Posterior vena cava (tissue), 2 donors: ENCODE measurements at places on chromosomes 3 and 15. TPM values are rescaled to one million over a fixed set of nuclear protein-coding genes. Genes with fewer than 3 reads are reported as not detected.

The CELSR3 gene
- 0.67 TPM for total RNA-seq

GRCh38 chr15:39433376-39433775 lies 147.5 kb upstream of the THBS1 start:
- DNase-seq, result no peak

The PCLAF gene
- total RNA-seq, result 0.88 TPM

GRCh38 chr3:123774474-123774873 lies 109.7 kb downstream of the MYLK start:
- DNase-seq, result no peak

The ITIH4 gene
- 28.8 TPM for total RNA-seq

The KIF7 gene
- total RNA-seq, result 13.0 TPM

The ADAMTSL3 gene
- total RNA-seq, result 17.4 TPM

GRCh38 chr3:186217820-186218164 lies 108.9 kb upstream of the ETV5 start:
- no peak for DNase-seq

DNA sequence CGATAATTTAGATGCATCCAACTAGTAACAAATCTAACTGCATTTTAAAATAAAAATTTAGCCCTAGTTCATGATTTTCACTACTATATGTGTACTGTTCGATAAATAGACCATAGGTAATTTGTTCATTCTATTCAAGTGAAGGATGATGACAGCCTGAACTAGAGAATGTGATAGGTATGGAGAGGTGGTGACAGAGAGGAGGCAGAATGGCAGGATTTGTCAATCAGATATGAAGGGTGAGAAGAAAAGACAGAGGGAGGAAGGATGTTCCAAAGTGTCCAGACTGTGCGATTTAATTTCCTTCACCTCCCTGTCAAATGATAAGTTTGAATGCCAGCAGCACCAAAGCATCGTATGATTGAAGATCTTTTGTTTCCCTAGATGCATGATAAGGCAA lies 31.6 kb downstream of the BCL2A1 start:
- DNase-seq, result no peak

DNA sequence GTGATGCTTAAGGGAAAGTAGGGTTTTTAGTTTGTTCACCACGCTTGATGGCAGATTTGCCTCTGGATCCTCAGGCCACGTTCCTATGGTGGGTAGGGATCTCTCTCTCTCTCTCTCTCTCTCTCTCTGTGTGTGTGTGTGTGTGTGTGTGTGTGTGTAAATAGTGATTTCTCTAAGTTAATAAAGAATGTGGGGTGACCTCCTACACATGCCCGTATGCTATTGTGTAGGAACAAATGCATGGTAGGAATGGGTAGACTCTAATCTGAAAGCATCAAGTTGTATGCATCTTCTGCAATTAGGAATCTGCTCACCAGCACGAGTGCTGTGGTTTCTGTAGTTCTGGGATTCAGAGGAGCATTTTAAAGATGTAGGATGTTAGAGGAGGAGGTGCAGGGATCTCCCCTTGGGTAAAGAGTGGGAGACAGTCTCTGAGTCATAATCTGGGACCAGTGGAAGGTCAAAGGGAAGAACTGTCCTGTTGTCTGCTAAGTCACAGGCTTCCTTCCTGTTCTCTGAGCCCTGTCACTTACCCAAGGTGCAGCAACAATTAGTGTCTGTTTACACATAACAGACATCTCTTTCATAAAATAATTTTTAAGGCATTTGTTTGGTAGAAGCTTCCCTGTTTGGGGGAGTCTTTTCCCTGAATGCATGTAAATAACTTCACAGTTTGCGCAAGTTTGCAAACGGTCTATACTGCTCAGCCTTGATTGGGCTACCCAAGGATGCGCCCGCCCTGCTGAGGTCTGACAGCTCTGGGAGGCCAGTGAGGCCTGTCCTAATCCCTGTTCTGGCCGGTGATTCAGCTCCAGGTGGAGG lies 139.8 kb downstream of the IGF1R start:
- DNase-seq, result no peak

DNA sequence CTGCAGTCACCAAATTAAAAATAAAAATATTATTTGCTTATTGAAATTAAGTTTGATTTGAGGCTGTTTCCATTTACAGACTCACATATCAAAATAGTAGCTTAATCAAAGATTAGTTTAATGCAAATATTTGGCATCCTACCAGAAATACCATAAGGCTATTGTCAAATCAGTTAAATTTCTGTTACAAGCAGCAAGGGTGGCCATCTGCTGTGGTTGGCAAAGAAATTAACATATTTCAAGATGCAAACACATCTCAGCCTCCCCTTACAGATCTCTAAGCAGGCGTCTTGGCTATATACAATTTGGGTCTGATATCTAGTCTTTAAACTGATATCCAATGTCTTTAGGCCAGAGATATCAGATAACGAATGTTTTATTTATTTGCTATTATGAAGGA lies 83.2 kb upstream of the NEDD4 start:
- DNase-seq, result no peak

GRCh38 chr15:60135961-60136360 lies 131.8 kb downstream of the FOXB1 start:
- DNase-seq, result no peak

The SV2B gene
- total RNA-seq, result 2.9 TPM

GRCh38 chr3:54965746-54966145 lies 37.9 kb upstream of the LRTM1 start:
- no peak for DNase-seq

GRCh38 chr15:76839173-76839572 lies 66.0 kb downstream of the SCAPER start:
- no peak for DNase-seq

- DNase-seq, result no peak
Measured at GRCh38 chr15:48966595-48967301, 3.0 kb upstream of the SHC4 start.

- peak; percentile 81 for DNase-seq
Measured at GRCh38 chr3:52221563-52222318, 3.7 kb downstream of the TLR9 start.

DNA sequence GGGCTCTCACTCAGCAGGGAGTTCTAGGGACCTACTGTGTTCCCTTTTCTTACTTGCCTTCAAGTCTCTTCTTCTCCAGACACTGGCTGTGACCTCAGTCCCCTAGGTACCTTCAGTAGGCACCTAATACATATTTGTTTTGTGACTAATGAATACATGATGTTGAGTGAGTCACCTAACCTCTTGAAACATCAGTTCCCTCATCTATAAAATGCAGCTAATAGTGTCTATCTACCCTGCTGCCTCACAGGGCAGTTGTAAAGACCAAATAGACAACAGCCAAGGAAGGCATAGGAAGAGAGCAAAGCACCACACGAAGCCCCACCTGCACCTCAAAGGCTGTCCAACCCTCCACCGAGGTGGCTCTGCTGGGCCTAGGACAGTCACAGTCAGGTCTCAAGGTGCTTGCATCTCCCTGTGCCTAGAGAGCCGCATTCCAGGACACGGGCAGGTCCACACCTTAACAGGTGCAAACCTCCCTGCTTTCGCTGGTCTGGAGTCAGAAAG lies 29.1 kb downstream of the DAPK2 start:
- no peak for DNase-seq

The BTLA gene
- 0.14 TPM for total RNA-seq

DNA sequence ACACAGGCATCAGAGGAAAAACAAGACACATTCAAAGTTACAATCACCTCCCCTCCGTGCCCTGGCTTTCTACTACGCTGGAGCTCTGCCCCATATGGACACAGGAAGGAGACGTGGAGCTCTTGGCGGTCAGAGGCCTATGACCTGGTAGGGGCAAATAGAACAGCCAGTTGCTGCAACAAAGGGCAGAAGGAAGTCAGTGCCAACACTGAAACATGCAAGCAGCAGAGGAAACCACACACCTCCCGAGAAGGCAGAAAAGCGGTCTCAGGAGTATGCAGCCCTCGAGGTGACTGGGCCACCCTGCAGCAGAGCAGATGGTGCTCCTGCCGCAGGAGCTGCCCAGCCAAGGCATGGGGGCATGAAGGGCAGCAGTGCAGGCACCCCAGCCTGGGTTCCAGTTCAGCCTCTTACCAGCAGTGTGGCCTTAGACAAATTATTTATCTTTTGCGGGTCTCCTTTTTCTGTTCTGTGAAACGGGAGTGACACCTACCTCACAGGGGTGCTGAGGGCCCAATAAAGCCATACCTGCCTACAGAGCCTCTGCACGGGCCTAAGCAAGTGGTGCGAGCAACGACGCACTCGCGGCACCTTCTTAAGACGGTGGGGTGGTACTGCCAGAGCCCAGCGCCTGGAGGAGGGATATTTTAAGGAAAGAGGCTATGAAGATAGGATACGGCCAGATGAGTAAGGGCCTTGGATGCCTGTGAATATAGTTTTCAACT lies 8.6 kb downstream of the ZXDC start:
- peak; percentile 58 for DNase-seq

DNA sequence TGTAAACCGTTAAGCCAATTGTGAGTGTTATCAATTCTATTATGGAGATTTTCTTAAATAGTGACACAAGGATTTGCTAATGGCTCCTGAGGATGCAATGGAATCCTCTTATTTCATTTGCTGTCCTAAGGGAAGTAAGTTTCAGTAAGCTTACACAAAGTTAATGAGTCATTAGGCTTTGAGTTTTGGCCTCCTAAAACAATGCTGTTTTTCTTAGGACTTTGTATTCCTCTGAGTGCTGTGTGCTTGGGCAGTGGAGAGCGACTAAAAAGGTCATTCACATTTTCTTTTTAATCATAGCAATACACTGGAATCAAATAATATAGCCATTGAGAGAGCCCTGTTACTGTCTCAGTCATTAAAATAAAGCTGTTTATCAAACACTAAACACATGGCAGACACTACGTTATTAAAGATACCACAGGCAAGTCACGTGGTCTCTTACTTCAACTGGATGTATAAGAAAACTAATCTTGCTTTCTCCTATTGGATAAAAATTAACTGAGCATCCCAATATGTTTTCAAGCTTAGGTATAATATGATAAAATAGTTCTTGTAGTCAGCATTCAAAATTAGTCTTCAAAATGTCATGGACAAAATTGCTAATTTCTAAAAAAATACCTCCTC lies 290.8 kb downstream of the NLGN1 start:
- no peak for DNase-seq

The DNAH12 gene
- 0.19 TPM for total RNA-seq

DNA sequence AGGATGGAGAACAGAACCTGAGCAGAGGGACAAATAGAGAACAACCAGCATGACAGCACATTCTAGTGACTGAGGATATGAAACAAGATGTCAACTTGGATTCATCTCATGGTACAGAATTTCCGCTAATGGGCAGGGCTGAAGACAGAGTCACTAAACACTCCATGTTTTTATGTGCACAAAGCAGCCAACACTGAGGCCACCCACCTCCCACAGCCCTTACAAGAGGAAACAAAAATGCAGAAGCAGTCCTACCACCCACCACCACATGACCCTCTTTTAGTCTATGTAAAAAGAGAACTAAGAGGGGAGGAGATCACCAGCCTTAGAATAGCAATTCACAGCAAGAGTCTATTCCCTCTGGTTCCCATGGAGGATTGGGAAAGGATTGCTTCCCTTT lies 131.4 kb upstream of the UBE2E2 start:
- no peak for DNase-seq

The CYP1A2 gene
- total RNA-seq, result not detected

The FOXL2NB gene
- total RNA-seq, result not detected

DNA sequence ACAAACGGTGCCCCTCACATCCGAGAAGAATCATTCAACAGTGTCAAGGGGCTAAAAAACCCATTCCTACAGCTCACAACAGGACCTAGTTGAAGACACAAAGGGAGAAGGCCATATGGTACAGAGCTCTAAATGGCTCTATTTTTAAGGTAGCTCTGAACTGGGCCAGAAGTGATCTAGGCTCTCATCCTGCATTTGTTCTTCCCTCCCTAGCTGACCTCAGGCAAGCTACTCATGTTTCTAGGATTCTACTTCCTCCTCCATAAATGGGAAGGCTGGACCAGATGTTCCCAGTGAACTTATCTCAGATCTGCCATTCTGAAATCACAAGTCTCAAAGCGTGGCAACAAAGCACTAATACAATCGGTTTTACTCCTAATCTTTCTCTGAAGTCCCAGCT lies 62.3 kb downstream of the CPNE4 start:
- DNase-seq, result no peak

DNA sequence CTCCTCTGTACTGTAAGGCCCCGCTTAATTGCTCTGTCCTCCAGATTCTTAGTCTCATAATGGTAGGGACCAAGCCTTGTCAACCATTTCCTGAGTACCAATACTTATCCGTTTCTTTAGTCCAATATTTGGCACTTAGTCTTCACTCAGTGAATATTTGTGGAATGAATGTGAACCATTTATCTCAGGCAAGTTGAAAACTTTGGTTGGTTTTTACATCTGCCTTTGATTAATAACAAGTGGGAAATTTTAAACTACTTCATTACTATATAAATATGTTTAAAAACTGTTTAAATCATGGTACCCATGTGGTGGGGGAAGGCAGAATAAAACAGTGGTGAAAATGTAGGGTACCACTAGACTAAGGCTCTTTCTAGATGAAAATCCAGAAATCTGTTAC lies 15.2 kb downstream of the CA12 start:
- DNase-seq, result no peak

DNA sequence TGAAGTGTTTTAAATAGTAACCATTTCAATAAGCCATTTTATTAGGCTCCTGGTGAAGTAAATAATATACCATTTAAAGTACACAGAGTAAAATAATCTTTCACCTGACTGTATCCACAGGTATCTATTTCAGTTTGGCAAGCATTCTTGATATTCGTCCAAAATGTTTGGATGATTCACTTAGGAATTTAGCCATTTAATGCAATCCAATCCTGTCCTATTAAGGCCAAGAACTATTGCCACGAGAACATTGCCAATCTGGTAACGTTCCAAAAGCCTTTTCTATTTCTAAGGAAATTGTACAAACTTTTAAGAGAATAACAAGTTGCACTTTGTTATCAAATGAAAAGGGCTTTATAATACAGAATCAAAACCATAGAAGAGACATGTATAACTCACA lies 209.8 kb upstream of the THRB start:
- DNase-seq, result no peak

The MTFMT gene
- 14.9 TPM for total RNA-seq

DNA sequence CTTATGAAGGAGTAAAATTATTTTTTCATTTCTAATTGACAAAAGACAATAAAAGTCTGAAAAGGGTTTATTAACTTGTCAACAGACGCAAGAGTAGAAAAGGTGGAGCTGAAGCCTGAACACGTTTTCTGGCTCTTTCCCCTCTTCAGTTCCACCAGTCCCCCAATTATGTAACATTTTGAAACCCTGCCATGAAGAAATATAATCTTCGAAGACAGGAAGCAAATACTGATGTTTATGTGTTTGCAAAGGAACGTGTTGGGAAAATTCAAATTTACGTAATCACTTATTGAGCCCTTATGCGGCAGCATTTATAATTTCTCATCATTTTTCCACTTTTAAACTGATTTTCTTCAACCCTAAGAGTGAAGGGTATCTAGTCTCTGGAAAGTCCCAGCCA lies 767 bp downstream of the AP3S2 start:
- no peak for DNase-seq

DNA sequence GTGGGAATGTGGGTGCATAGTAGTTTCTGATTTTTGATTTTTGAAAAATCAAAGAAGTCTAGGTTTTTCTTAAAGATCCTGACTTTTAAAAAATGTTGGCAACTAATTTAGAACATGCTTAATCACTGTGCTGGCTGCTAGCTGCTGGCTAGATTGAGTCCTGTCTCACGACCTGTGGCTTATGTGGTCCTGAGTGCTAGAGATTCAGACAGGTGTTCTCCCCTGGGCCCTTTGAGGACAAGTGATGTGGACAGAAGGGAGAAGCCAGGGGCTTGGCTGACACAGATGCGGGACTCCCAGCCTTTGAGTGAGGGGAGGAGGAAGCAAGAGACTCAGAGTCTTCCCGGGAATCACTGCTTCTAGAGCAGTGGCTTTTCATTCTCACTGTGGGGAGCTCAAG lies 47.5 kb downstream of the CORO2B start:
- DNase-seq, result no peak

The WNT5A gene
- total RNA-seq, result 6.7 TPM

The SAMMSON gene
- total RNA-seq, result 0.28 TPM
